ENCODE measurements at places on chromosomes 1 and 21.

DNA sequence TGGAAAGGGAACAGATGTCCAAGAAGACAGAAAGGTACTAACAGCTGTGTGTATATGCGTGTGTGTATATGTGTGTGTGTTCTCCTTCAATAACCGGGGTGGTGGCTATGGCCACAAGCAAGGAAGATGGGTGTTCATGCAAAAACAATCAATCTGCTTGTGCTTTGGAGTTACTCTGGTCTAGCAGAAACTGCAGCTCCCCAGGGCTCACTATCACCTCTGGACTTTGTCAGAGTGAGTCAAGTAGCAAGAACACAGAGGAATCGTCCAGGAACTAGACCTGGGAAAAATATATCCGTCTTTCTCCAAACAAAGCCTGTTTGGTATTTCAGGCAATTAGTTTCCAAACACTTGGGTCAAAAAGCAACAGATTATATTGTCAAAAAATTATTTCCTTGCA lies 68.6 kb downstream of the GNG12 start:
- no peak for DNase-seq

DNA sequence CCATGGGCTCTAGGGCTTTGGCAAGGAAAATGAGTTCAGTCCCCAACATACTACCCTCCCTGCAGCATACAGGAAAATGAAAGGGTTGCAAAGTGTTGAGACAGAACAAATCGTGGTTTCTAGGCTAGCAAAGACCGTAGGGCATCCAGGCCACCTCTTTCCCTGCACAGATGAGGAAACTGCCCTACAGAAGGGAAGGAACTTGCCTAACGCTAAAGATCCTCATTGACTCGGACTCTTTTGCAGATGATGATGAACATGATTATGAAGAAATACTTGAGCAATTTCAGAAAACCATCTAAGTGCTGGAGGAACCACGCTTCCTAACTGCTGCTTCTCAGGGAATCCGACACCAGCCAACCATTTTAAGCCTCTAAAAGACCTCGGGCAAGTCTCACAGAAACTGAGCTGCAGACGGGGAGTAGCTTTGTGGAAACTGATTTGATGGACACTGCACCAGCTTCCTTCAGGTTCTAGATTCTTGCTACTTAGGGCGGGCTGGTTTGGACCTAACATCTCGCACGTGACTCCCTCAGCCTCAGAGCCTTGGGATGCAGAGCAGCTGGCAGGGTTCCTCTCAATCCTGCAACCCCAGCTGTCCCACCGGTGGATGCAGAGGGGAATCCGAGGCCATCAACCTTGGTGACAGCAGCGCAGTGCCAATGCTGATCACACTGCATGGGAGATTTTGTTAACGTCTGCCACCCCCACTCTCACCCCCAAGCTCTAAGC lies 13.4 kb downstream of the THEMIS2 start:
- no peak for DNase-seq

GRCh38 chr1:70666381-70667140 lies 255.5 kb downstream of the CTH start:
- no peak for DNase-seq

GRCh38 chr1:110235181-110235833 lies 25.2 kb downstream of the KCNC4 start:
- no peak for DNase-seq

DNA sequence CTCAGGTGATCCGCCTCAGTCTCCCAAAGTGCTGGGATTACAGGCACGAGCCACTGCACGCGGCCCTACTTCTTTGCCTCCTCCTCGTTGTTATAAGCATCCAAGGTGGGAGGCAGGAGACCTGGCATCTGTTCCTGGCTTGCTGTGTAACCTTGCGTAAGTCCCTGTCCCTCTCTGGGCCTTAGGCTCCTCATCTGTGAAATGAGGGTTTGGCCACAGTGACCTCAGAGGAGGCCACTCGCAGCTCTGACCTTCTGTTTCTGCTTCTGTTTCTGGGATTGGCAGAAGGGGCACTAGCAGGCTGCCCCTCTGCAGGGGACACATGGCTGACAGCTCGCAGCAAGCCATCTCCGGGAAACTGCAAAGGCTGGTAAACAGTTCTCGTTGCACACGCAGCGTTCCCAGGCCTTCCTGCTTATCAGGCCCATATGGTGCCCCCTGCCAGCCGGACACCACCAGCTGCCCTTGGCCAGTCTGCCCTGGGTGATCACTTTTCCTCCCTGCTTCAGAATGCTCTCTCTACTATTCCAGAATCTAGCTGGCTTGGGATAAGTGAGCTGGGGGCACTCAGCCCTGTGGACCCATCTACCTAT lies 2.6 kb upstream of the LDLRAP1 start:
- no peak for DNase-seq

DNA sequence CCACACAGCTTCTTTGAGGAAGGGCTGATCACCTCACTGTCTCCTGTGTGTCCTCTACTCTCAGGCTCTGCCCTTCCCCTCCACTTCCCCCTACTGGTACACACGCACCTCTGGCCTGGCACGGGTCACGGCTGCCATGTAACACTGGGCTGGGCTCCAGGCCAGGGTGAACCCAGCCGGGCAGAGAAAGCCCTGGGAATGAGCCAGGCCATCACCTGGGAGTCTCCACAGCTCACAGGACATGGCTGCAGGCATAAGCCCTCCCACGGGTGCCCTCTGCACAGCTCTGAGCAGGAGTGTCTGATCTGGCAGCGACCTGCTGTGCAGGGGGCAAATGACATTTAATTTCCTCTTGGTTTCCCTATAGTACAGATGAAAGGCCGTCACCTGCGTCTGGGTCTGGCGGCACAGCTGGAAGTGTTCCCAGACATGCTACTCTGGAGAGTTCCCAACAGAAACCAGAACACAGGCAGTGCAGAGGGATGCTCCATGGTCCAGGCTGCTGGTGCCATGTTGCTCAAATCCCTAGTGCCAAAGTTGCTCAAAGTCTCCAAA lies 61.2 kb downstream of the ERI3 start:
- DNase-seq: no peak

GRCh38 chr1:95067062-95067461 lies 5.7 kb downstream of the ALG14 start:
- no peak for DNase-seq

DNA sequence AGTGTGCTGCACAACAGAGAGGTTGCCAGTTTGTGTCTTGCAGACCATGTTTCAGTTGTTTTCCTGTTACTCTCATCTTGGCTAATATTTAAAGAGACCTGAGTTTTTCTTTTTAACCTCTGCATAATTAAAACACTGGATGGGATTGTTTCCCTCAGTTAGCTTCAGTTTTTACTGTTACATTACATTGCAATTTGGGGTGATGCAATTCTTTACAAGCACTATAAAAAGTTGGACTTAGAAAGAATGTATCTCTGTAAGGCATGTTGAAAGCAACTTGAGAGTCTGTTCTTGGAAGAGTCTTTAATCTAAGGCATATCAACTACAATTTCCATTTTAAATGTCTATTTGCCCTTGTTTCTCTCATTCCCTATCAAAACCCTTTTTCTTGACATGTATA lies 99.1 kb downstream of the DNM3 start:
- DNase-seq: no peak

- no peak for DNase-seq
These were observed 16.0 kb downstream of the SH3BGR start for GRCh38 chr21:39467746-39468145.

DNA sequence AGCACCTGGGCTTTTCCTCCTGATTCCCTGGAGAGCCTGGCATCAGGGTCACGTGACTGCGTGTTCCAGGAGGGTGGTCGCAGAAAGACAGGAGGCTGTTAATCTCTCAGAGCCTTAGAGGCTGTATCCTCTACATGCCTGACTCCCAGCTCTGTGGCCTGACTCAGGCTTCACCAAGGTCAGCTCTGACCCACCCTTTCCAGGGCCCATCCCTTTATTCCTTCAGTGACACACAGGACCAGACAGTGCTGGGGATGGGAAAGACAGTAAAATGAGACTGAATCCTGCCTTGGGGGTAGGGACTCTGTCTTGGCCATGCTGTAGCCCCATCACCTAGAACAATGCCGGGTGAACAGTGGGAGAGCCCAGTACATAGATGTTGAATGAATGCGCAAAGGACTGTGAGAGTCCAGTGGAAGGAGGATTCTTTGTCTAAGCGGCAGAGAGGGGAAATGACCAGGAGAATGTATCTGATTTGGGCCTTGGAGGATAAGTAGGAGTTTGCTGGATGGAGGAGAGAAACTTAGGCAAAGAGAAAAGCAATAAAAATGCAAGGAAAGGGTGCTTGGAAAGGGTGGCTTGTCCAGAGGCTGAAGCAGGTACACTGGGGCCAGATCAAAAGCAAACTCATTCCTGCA lies 33.0 kb downstream of the EPHX1 start:
- no peak for DNase-seq

GRCh38 chr1:69686367-69686984 lies 118.8 kb downstream of the LRRC7 start:
- no peak for DNase-seq

GRCh38 chr1:55352080-55352810 lies 137.1 kb upstream of the USP24 start:
- peak; percentile 84 for DNase-seq

Measured in skin of body (tissue), 3 donors.